ENCODE measurements at places on chromosomes 6 and 20.

DNA sequence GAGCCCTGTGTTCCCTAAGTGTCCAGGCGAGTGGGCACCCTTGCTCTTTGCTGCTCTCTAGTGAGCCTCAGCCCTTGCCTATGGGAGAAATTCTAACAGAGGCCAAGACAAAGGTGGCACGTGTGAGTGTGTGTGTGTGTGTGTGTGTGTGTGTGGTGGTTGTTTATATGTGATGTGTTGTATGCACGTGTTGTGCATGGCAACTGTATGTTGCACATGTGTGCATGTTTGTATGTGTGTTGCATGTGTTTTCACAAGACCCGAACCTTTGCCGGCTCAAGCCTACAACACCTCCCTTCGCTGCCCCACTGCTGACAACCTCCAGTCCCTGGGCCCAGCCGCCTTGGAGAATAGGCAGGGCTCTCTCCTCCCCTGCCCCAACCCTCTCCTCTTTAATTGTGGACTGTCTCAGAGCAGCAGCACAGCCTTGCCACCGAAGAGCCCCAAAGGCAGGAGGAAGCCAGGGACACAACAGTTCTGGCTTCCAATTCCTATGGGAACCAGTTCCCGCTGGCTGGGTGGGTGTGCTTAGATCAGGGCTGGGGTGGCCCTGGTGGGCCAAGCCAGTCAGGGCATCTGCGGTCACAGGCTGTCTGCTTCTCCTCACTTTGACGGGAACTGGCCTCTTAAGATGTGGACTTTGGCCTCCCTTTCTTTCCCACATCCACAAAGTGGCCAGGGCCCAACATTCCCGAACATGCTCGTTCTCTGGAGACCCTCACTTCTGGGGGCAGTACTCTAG lies 2.7 kb downstream of the KCNK16 start:
- DNase-seq, result no peak

GRCh38 chr20:3760655-3761348 lies 6.8 kb downstream of the ADISSP start:
- DNase-seq, result no peak

GRCh38 chr6:96184798-96185197 lies 169.0 kb downstream of the FUT9 start:
- no peak for DNase-seq

GRCh38 chr6:56816370-56816769 lies 138.5 kb upstream of the BEND6 start:
- no peak for DNase-seq

DNA sequence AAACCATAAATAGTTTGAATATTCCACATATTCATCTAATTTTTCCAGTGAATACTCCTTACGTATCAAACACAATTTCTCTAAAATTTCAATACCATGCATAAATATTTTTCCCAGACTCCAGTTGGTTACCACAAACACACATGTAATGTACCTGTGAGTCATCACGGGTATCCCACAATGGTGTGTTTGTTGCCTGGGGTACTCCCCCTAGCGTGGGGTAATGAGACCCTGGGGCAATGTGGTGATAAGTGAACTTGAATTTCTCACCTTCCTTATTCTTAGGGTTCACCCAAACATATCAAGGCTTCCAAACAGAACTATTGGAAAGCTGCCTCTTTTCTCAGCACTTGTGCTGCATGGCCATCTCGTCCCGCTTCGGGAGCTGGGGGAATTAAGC lies 51.0 kb downstream of the STX7 start:
- DNase-seq, result no peak

GRCh38 chr6:110139052-110139451 lies 40.4 kb downstream of the WASF1 start:
- DNase-seq, result no peak

GRCh38 chr20:48558906-48559305 lies 268.9 kb downstream of the PREX1 start:
- DNase-seq, result no peak

DNA sequence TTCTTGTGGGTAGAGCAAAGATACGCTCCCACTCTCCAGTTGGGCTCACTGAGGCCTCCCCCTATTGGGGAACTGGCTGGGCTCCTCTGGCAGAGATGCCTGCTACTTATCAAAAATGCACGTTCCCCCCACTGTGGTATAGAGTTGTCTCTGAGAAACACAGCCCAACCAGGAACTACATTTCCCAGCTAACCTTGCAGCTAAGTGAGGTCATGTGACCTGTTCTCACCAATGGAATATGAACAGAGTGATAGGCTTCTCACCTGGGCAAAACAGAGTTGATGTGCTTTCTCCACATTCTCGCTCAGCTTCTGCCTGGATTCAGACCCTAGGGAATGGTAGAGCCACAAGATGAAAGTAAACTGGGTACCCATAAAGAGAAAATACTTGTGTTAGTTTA lies 49.1 kb upstream of the PTPRT start:
- DNase-seq, result no peak

DNA sequence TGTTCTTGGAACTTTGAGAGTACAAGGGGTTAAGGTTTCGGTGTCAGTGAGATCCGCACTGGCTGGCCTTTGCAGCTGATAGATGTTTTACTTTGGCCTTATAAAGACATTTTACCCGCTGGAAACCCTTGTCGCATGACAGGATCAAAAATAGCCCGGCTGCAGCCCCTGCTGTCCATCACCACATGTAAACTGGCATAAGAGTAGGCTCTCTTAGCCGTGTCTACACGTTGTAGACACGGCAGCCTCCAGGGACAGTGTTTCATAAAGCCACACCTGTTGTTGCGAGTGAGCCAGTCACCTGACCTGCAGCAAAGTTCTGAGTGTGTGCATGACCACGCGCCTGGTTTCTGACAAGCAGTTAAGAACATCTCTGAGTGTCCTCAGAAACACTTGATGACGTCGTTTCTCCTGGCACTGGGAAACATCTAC lies 8.5 kb downstream of the RBM24 start:
- no peak for DNase-seq

DNA sequence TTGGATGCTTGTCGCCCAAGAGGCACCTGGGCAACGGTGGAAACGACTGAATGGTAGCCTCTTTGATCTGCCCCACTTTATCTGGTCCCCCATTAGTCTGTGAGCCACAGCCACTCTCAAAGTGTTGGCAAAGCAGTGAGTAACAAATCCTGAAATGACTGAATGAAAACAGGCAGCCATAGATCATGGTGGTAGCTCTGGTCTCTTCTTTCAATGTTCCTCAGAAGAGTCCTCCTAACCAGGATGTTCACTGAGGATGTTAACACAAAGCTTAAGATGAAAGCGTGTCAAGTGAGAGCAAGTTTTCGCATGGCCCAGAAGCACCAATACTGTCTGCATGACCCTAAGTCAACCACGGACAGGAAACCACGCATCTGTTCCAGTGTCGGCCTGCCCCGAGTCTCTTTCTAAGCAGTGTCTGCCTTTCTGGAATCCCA lies 107.3 kb downstream of the IRF4 start:
- DNase-seq, result no peak

- DNase-seq, result no peak
These were observed 52.3 kb upstream of the UFL1 start for GRCh38 chr6:96469312-96469711.

GRCh38 chr20:24492031-24492607 lies 22.7 kb downstream of the SYNDIG1 start:
- no peak for DNase-seq

GRCh38 chr20:62745279-62745951 lies 36.8 kb downstream of the NTSR1 start:
- no peak for DNase-seq

- DNase-seq, result no peak
These were observed 4.8 kb downstream of the TCEA2 start for GRCh38 chr20:64067733-64068307.

GRCh38 chr20:23344336-23344735 lies 6.3 kb upstream of the NXT1 start:
- DNase-seq, result no peak

DNA sequence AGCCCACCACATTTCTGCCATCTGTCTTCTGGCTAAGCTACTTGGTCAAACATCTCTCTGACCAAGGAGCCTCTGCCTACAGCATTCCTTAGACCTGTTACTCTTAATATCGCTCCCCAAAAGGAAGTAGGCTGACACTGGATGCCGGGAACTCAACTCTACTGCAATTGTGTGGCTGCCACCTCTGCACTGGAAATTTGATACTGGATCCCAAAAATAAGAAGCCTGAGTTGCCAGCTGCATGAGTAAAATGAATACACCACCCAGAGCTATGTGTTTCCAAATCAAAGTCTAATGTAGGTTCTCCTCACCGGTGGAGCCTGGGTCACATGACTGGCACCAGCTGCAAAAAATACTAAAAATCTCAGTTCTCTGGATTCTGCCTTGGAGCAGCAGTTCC lies 36.9 kb downstream of the UNC5CL start:
- DNase-seq, result no peak

DNA sequence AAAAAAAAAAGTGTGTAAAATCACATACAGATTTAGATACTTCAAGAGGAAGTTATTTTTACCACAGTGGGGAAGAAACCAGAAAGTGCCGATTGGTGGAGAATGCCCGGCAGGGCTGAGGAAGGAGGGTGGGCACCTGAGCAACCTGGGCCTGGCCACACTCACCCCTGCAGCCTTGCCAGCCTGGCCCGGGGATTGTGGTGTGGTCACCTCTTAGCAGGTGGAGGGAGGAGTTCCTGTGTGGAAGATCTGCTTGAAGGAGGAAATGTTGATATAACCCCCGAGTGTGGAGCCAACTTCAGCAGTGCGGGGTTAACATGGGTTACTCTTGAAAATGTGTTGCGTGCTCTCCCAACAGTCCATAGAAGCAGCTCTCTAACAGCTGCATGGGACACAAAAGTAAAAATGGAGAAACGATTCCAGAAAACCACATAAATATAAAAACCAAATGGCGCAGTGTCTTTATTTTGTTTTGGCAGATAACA lies 14.7 kb downstream of the UST start:
- no peak for DNase-seq

GRCh38 chr20:33442136-33443005 lies 1.2 kb downstream of the SNTA1 start:
- DNase-seq, result no peak

- no peak for DNase-seq
These were observed 112.1 kb upstream of the SMLR1 start for GRCh38 chr6:130715058-130715457.

GRCh38 chr6:47252633-47253032 lies 57.1 kb downstream of the TNFRSF21 start:
- DNase-seq, result no peak

- DNase-seq, result no peak
These were observed 65.9 kb downstream of the DLL1 start for GRCh38 chr6:170224694-170225660.

- DNase-seq, result no peak
These were observed 17.2 kb downstream of the TMEM200A start for GRCh38 chr6:130382872-130383490.

- no peak for DNase-seq
These were observed 62.7 kb downstream of the THBS2 start for GRCh38 chr6:169190970-169191369.

DNA sequence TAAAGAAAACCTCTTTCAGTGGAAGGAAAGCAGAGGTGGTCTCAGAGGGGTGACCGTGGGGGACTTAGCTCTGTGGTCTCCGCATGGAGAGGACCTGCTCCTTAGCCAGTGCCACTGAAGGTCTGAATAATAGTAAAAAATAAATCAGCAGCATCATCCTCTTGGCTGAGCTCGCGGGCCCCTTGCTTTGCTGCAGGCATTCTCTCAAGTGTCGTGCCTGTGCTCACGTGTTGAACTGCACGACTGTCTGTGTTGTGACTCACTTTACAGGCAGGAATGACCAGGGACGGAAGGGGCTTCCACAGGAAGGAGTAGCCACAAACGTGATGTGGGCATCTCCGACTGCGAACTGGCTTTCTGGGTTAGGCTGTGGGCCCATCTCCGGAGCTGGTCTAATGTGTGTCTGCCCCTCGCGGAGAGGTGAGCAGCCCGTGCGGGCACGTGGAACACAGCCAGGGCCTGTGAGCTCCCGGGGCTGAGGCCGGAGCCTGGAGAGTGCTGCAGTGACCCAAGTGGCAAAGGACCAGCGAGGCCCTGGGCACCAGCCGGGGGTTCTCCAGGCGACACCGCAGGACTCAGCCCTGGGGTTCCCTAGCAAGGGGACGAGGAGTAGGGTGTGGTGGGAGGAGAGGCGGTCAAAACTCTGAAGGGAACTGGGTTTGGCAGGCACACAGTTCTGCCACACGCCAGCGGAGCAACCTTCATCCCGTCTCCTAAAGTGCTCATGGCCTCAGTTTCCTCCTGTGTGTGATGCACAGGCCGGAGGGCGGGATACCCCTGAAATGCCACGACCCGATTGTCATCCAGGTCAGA lies 89.2 kb downstream of the RAMACL start:
- DNase-seq, result no peak

- no peak for DNase-seq
These were observed 79.3 kb downstream of the SLC22A3 start for GRCh38 chr6:160427312-160428068.

DNA sequence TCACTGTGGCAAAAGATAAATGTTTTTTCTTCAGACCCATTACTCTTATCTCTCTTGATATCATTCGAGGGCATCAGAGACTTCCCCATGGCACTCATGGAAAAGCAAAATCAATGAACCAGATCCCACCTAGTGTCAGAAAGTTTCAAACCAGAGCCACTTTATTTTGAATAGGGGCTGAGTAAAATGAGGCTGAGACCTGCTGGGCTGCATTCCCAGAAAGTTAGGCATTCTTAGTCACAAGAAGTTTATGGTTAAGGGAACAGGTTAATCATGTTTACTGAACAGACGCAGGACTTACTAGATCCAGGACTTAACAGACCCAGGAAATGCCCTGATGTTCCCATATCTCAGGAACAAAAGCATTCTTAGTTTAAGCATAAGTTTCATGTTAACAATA lies 369.9 kb downstream of the BTBD3 start:
- no peak for DNase-seq

- DNase-seq, result no peak
These were observed 8.7 kb downstream of the CTNNBL1 start for GRCh38 chr20:37702403-37703034.

- DNase-seq, result no peak
These were observed 91.5 kb upstream of the THBS2 start for GRCh38 chr6:169345146-169345545.

GRCh38 chr20:44394702-44395460 lies 39.4 kb downstream of the HNF4A start:
- DNase-seq, result no peak

DNA sequence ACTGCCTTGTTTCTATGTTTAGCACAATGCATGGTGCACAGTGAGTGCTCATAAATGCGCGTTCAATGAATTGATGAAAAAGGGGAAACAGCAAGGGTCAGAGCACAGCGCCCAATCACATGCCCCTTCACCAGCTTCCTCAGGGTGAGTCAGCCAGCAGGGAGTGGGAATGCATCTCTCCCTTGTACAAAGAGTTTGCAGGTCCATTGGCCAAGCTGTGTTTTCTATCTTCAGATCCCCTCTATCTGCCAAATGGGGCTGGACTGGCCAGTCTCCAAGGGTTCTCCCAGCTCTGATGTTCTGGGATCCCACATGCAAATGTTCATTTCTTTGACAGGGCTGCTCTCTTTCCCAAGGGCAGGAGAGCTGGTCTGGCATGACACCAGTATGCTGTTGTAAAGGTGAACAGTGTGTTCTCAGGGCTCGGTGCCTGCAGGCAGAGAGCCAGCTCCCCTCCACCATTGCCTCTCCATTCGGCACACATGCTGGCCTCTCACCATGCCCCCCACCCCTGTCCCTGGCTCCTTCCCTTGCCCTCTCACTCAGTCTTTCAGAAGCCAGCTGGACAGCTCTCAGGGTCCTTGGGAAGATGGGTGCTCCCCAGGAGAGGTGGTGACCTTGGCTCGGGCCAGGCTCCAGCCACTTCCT lies 25.0 kb downstream of the ANGPT4 start:
- DNase-seq, result no peak

GRCh38 chr6:68069921-68070710 lies 565.0 kb upstream of the ADGRB3 start:
- no peak for DNase-seq

- no peak for DNase-seq
These were observed 5.9 kb downstream of the TMEM63B start for GRCh38 chr6:44133003-44133931.

- DNase-seq, result no peak
These were observed 743.7 kb downstream of the TBC1D32 start for GRCh38 chr6:120590611-120591010.

All from effector CD8-positive, alpha-beta T cell (primary cell).